ENCODE measurements at places on chromosomes 2 and 18. TPM values are rescaled to one million over a fixed set of nuclear protein-coding genes. Genes with fewer than 3 reads are reported as not detected.

KLHL29 gene
- total RNA-seq, result 0.24 TPM

TOGARAM2 gene
- 25.9 TPM for total RNA-seq

ITGB6 gene
- not detected for total RNA-seq

GLB1L gene
- 4.3 TPM for total RNA-seq

IL1F10 gene
- total RNA-seq, result not detected

TCF23 gene
- not detected for total RNA-seq

SLC9A4 gene
- 0.38 TPM for total RNA-seq

PROKR1 gene
- not detected for total RNA-seq

SERPINB3 gene
- not detected for total RNA-seq

SF3B1 gene
- total RNA-seq, result 447 TPM

IMP4 gene
- 60.5 TPM for total RNA-seq

AMMECR1L gene
- 12.0 TPM for total RNA-seq

CTNNA2 gene
- not detected for total RNA-seq

STARD6 gene
- total RNA-seq, result not detected

NCKAP1 gene
- 10.4 TPM for total RNA-seq

MOCOS gene
- total RNA-seq, result 0.24 TPM

CD8A gene
- 208 TPM for total RNA-seq

ADGRF3 gene
- 2.1 TPM for total RNA-seq

TMEM200C gene
- total RNA-seq, result not detected

ERICH2 gene
- total RNA-seq, result not detected

SP140L gene
- total RNA-seq, result 73.4 TPM

EPAS1 gene
- 2.1 TPM for total RNA-seq

IL1A gene
- 1.6 TPM for total RNA-seq

FBXO41 gene
- total RNA-seq, result 11.5 TPM

CD28 gene
- total RNA-seq, result 0.54 TPM

CASP10 gene
- total RNA-seq, result 67.4 TPM

MAPK4 gene
- total RNA-seq, result not detected

COL4A4 gene
- 0.88 TPM for total RNA-seq

MAP4K4 gene
- total RNA-seq, result 66.5 TPM

KYNU gene
- 3.6 TPM for total RNA-seq

ERBB4 gene
- 0.08 TPM for total RNA-seq

LRP2 gene
- not detected for total RNA-seq

ANKRD62 gene
- total RNA-seq, result not detected

TFCP2L1 gene
- total RNA-seq, result 1.8 TPM

LCT gene
- 0.05 TPM for total RNA-seq

DSC2 gene
- total RNA-seq, result not detected

SERPINB10 gene
- total RNA-seq, result 0.43 TPM

HAUS1 gene
- 20.8 TPM for total RNA-seq

REG3G gene
- not detected for total RNA-seq

KATNAL2 gene
- total RNA-seq, result 0.52 TPM

CTAGE1 gene
- total RNA-seq, result not detected

IL18R1 gene
- total RNA-seq, result 42.9 TPM

LOXHD1 gene
- total RNA-seq, result 0.48 TPM

MAP3K19 gene
- not detected for total RNA-seq

AUP1 gene
- 242 TPM for total RNA-seq

DNAJC5G gene
- not detected for total RNA-seq

CDK15 gene
- not detected for total RNA-seq

RAB6C gene
- not detected for total RNA-seq

KIF1A gene
- total RNA-seq, result not detected

ELOA2 gene
- not detected for total RNA-seq
